Left ventricle myocardium superior (tissue), 1 donor: ENCODE measurements at places on chromosomes 1 and 21. TPM values are rescaled to one million over a fixed set of nuclear protein-coding genes. Genes with fewer than 3 reads are reported as not detected.

The LCE6A gene
- not detected for total RNA-seq

The NPPA gene
- 5.5 TPM for total RNA-seq

The CLEC20A gene
- total RNA-seq = not detected

The TMEM183A gene
- total RNA-seq = 24.3 TPM

The HS2ST1 gene
- 12.0 TPM for total RNA-seq

The CDA gene
- 2.9 TPM for total RNA-seq

The IL6R gene
- total RNA-seq = 15.3 TPM

The RPL5 gene
- total RNA-seq = 533 TPM

The FCMR gene
- total RNA-seq = 6.2 TPM

The E2F2 gene
- 0.35 TPM for total RNA-seq

The FHAD1 gene
- total RNA-seq = not detected

The PRRX1 gene
- 36.5 TPM for total RNA-seq

The ATPAF1 gene
- total RNA-seq = 216 TPM

The LEMD1 gene
- not detected for total RNA-seq

The CXADR gene
- total RNA-seq = 27.1 TPM

The LAPTM5 gene
- 23.9 TPM for total RNA-seq

The TMEM61 gene
- 0.30 TPM for total RNA-seq

The SNAPIN gene
- total RNA-seq = 60.1 TPM

The OR2AK2 gene
- total RNA-seq = not detected

The CACNA1S gene
- total RNA-seq = not detected

The UBE2U gene
- 1.2 TPM for total RNA-seq

The SPRR1B gene
- not detected for total RNA-seq

The TMEM240 gene
- 8.9 TPM for total RNA-seq

The LDLRAD1 gene
- not detected for total RNA-seq

The WNT3A gene
- not detected for total RNA-seq

The AJAP1 gene
- total RNA-seq = 0.05 TPM

The CRYBG2 gene
- total RNA-seq = not detected

The ERICH3 gene
- not detected for total RNA-seq

The FGGY gene
- 29.7 TPM for total RNA-seq

The TOE1 gene
- total RNA-seq = 3.5 TPM

The CFHR2 gene
- total RNA-seq = not detected

The USH2A gene
- total RNA-seq = 2.3 TPM

The RNF19B gene
- 13.3 TPM for total RNA-seq

The IFNAR2 gene
- 9.2 TPM for total RNA-seq

The DRAXIN gene
- total RNA-seq = 0.05 TPM

The FALEC gene
- not detected for total RNA-seq

The CRP gene
- not detected for total RNA-seq

The PRDX1 gene
- total RNA-seq = 311 TPM

The FCRL2 gene
- total RNA-seq = not detected

The IQCC gene
- total RNA-seq = 0.92 TPM

The TNFRSF9 gene
- total RNA-seq = not detected

The KRTAP12-2 gene
- not detected for total RNA-seq

The GJA8 gene
- not detected for total RNA-seq

The RGSL1 gene
- not detected for total RNA-seq

The OR6K3 gene
- not detected for total RNA-seq

The WARS2 gene
- 9.3 TPM for total RNA-seq

The RAB7B gene
- total RNA-seq = 1.6 TPM

The GRIK1 gene
- not detected for total RNA-seq

The SH3GLB1 gene
- total RNA-seq = 122 TPM

The CFHR4 gene
- not detected for total RNA-seq
